Foreskin fibroblast (primary cell): ENCODE measurements at places on chromosomes 3 and 15.

DNA sequence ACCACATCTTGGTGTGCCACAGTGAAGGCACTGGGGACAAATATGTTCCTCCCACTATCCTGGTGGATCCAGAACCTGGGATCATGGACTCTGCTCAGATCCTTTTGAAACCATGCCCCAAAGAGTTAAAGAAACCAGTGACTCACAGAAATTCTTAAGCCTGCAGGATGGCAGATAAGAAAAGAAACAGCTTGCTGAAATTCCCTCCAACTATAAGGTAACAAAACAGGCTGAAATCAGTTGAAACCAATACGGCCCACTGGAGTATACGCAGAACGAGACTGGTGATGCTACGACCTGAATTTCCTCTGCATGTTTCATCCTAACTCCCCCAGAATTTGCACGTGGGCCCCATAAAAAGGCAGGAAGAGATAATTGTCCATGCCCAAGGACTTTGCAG, 209.6 kb downstream of the TJP1 start:
- no peak for DNase-seq

- no peak for DNase-seq
These were observed 1.2 kb downstream of the NR2C2 start for GRCh38 chr3:14948609-14949038.

DNA sequence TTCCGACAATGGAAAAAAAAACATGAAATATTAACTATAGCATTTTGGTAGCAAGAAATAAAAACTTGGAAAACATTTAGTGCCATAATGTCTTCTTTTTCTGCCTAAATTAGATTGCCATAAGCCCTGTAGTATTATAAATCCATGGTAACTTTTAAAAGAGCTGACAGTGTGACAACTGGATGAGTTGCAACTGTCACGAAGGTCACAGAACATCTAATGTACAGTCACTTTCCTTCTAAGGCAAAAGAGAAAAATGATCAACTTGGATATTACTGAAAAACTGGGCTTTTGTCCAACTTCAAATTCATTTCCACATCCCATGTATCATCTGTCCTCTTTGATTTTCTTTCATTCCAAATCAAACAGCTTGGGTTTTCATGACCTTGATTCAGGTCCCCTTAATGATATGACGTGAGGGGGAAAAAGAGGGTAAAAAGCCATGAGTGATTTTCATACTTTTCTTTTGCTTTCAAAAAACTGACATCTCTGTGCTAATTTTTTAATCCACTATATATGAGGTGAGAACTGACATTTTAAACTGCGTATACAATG, 602 bp downstream of the CPB1 start:
- peak; percentile 6 for DNase-seq

- DNase-seq = peak; percentile 97
These were observed 7.0 kb downstream of the SUCLG2 start for GRCh38 chr3:67647390-67647878.

DNA sequence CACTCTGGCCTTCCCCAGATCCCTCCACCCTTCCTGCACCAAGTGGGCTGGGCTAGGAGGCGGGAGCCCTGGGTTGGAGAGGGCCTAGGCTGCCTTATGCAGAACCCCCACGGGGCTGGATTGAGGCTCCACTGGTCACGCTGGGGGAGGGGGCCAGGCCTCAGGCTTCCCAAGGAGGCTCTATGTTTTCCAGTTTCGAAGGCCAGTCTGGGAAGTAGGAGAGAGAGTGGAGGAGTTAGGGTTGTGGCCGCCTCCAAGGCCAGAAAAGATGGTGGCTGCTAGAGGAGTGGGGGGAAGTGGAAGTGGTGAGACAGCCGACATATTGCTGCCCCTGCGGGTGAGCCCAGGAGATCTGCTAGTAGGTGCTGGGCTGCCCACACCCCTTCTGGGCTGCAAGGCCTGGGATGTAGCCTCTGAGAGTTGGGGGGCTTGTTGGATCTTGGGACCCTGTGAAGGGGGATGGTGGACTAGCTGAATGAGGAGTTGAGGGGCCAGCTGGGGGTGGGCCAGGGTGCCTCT, 1.2 kb downstream of the GNAI2 start:
- DNase-seq = peak; percentile 82

DNA sequence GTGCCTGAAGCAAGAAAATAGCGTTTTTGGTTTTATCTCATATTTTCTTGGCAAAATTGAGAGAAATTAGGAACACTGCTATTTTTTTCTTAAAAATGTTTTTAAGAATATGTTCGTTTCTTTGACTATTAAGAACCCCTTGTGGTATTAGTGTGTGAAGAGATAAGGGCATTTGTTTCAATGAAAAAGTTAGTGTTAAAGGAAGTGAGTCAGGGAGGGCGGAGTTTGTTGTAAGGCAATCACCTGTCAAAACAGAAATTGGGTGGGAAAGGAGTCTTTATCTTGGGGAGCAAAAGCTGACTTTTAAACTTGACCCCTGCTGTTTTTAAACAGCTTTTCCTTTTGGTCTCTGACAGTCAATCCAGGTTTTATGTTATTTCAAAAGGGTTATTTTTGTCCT, 4.2 kb downstream of the RAP2B start:
- peak; percentile 41 for DNase-seq

DNA sequence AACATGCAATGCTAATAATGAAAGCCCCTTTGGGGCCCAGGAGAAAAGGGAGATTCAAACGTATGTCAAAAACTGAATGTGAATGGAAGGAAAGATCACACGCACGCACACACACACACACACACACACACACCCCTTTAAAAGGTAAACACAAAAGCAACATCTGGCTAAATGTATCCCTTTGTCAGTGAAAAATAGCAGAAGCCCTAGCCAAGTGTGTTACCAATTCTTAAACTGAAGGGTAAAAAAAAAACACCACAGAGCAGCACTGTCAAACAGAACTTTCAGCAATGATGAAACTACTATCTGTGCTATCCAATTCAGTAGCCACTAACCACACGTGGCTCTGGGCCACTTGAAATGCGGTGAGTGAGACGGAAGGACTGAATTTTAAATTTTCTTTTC, 4.9 kb downstream of the RFTN1 start:
- DNase-seq = peak; percentile 31

DNA sequence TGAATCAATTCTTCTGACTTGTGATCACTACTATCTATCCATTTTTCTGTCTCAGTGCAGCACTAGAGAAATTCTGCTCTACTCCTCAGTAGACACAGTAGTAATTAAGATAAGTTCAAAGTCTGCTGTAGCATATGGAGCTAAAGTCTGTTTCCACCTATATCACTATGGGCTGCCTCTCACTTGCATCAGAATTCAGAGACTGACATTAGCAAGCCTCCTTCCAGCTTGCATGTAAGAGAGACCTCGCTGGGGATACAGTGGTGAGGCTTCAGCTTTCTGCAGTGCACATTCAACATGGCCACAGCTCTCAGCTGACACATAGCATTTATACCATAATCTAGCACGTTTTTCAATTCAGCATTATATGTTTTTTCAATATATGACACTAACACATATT, 217.0 kb downstream of the PLOD2 start:
- no peak for DNase-seq
